AG08395 (cell line): ENCODE measurements at places on chromosomes 6 and 20.
A peak's percentile ranks its signal among the peaks of the same experiment; 100 is the strongest.

DNA sequence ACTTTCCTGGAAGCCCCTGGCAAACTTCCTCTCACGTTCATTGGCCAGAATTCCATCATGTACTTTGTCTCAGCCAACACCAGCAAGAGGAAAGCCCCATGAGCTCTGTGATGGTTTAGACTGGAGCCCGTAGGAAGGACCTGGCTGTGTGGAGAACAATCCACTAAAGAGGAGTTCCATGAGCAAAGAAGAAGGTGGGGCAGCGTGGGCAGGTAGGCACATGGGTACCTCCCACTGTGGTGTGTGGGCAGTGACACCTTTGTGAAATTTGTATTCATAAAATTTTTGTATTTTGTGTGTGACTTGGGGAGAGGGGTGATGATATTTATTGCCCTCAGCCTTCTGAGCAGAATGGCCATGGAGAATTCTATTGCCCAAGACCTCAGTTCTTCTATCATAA is 89.5 kb upstream of the SCP2D1 start:
- DNase-seq = no peak

DNA sequence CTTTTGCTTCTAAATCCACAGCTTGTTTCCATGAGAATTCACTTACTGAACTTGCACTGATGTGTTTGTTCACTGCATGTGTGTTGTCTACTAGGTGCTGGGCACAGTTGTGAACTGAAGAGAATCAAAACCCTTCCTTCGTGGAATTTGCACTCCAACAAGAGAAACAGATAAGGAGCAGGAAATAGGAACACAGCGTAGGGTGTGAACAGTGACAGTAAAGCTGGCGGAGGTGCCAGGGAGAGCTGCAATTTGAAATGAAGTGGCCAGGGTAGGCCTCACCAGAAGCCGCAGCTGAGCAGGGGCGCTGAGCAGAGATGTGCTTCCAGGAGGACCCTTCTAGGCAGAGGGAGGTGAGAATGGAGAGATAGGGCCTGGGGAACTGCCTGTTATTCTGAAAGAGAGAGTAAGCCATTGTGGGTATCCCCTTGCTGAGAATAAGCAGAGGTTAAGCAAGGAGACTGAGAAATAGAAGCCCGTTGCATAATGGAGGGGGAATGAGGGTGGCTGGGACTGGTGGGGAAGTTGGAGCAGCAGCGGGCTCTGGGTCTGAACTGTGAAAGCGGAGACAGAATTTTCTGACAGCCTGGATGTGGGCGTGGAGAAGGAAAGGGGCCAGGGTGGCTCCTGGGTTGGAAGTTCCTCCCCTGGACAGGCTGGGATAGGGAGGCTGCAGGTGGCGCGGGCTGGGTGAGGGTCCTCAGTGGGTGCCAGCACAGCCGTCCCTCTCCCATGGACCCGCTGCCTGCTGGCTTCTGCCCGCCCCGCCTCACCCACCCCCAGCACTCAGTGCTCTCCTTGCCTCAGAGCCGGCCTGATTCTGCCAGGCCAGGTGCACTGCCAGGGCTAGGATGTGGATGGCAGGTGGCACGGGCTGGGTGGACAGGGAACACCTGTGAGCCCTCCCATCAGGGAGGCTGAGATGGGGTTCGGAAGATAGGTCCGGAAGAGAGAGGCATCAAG is 114.7 kb upstream of the AFDN start:
- DNase-seq = no peak

DNA sequence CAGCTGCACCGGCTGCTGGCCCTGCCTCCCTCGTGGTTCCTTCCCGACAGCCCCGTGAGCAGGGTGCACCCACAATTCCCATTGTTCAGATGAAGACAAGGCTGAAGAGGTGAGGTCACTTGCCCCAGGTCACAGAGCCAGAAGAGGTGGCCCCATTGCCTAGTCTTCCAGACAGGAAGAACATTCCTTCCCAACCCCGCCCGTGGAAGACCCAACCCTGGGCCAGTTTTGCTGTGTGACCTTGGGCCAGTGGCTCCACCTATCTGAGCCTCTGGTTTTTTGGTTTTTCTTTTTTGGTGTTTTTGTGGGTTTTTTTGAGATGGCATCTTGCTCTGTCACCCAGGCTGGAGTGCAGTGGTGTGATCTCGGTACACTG is 61.7 kb downstream of the RIPOR3 start:
- DNase-seq = no peak

DNA sequence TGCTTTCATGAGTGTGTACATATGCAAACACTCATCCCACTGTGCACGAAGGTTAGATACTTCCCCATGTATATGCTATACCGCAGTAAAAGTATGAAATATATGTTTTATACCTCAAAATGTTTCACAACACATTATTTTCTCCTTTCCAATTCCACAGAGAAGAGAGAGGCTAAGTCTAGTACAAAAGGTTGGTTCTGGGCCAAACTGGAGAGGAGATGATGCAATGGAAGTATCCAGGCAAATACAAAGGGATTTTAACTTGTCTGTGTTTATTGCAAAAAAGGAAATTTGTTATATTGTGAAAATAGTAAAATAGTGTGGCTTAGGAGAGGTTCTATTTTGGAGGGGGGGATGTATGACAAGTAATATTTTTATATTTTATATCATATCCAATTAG is 112.6 kb downstream of the PLCB1 start:
- peak; percentile 30 for DNase-seq

DNA sequence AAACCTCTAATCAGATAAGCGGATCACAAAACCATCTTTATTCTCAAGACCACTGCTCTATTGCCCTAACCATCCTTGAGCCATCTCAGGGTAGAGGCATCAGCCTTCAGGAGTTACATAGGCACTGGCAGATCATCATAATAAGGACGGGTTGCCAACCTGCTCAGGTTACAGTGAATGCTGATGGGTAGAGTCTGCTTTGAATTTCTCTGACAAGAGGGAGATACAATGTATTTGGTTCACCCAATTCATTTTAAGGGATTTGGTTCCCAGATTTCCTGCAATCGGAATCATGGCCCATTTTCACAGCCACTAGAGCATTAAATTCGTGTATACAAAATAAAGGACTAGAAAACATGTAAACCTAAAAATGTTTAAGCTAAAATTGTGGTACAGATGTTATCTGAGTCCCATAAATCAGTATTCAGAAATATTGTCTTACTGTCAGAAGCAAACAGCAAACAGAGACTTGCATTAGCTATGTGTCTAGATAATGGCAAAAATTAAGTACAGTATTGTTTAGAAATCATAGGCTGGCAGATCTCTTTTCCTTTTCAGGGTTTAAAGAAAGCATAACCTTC is 41.9 kb upstream of the TMEM170B start:
- DNase-seq = no peak

- DNase-seq = no peak
These were observed 88.7 kb downstream of the SNAP25 start for GRCh38 chr20:10307359-10307735.

GRCh38 chr6:157713451-157714152 is 109.4 kb upstream of the SNX9 start:
- DNase-seq = no peak

- peak; percentile 79 for DNase-seq
These were observed 51.1 kb downstream of the GTF2H5 start for GRCh38 chr6:158219228-158219627.

- no peak for DNase-seq
These were observed 28.7 kb downstream of the OLIG3 start for GRCh38 chr6:137465378-137466009.

DNA sequence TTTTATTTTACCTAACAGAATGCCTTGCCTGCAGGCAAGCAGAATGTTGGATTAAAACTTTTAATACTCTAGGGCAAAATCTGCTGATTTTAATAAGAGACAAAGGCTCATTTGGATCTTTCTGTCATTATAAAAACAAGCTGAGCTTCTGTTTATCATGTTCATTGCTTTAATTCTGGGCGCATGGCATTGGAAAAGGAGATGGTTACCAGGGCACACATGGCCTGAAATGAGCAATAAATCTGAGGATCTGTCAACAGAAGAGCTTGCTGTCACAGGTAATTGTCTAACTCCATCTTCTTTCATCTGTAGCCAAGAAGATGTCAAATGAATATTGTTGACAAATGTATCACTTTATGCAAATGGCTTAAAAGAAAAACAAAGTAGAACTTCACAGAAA is 439.6 kb downstream of the DOK5 start:
- DNase-seq = no peak

DNA sequence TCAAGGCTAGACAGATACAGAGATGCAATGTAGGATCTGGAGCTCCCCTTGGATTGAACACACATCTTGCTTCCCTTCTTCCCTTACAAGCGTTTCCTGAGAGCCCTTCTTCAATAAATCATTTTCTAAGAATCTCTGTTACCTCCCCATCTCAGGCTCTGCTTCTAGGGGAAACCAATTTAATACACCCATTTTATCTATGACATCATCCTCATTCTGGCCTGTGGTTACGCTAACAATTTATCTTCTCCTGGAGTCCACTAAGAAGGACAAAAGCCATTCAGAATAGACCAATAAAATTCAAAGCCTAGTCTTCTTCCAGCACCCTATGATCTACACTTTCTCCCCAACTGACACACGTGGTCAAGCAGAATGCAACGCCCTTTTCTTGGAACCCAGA is 390.1 kb downstream of the PLCB1 start:
- DNase-seq = no peak

DNA sequence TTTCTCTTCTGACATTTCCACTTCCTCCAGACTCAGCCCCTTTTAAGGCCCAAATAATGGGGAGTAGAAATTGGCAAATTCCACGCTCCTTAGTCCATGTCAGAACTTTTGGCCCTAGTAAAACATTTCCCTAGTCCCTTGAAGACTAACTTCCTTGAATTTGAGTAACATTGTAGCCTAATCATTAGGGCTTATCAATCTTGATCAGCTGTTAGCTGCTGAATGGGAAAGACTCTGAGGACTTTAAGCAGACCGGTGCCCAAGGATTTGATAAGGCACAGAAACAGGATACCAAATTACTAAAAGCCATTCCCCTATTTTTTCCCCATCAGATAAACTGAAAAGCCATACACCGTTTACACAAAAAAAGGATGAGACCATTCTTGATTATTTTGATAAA is 37.0 kb upstream of the ECI2 start:
- DNase-seq = no peak

GRCh38 chr6:117194271-117194670 is 71.1 kb upstream of the VGLL2 start:
- DNase-seq = no peak

- peak; percentile 43 for DNase-seq
These were observed 102.6 kb upstream of the TNFAIP3 start for GRCh38 chr6:137764464-137764863.

GRCh38 chr6:38593409-38593808 is 46.3 kb downstream of the BTBD9 start:
- no peak for DNase-seq

DNA sequence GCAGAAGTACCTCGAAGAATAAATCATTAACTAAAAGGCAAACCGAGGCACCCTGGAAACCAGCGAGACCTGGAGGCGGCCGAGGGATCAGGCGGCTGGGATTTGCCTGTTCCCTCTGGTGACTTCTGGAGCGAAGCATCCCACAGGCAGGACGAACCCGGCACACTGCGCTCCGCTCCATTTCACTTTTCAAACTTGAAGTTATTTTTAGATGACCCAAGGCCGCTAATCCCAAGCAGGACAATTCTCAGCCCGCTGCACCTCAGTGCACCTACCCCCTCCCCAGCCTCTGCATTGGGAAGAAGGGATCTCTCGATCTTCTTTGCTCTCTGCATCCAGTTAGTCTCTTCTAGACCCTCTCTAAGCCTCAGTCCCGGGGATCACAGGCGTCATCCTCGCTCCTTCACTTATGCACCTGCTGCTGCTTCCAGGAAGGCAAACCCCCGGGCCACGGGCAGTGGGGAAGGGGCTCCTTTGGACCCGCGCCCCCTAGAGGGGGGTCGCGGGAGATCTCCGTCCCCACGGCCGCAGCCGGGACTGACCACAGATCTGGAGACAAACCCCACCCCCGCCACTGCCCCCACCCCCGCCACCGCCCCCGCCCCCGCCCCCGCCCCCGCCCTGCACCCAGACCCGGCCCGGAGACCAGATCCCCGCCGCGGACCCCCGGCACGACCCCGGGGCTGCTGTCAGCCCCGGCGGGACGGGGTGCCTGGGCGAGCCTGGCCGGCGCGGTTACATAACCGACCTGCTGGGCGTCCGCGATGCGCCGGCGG is 636 bp downstream of the RCAN2 start:
- peak; percentile 30 for DNase-seq

DNA sequence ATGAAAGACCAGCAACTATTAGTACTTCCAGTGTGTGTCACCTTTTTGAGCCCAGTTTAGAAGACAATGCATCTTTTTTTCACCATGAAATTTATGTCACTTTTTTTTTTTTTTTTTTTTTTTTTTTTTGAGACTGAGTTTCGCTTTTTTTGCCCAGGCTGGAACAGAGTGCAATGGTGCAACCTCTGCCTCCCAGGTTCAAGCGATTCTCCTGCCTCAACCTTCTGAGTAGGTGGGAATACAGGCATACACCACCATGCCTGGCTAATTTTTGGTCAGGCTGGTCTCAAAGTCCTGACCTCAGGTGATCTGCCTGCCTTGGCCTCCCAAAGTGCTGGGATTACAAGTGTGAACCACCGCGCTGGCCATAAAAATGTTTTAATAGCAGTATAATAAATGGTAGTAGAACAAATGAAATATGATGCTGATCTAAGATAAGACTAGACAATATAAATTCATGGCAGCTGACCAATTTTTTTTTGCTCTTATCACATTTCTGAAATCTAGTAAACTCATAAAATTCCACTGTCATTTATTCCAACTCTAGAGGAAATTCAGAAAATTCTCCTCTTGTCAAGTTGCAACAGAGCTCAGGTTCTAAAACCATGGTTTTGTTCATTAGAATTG is 21.3 kb downstream of the NHSL1 start:
- DNase-seq = no peak

GRCh38 chr20:9740486-9740885 is 98.4 kb downstream of the PAK5 start:
- no peak for DNase-seq

DNA sequence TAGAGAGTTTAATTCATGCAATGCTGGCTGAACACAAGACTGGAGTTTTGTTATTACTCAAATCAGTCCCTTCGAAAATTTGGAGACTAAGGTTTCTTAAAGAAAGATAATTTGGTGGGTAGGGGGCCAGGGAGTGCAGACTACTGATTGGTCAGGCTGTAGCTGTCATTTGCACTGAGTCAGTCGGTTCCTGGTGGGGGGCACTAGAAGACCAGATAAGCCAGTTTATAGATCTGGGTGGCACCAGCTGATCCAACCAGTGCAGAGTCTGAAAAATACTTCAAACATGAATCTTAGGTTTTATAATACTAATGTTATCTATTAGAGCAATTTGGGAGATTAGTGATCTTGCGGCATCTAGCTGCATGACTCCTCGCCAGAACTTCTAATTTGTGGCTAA is 530.7 kb downstream of the NKAIN2 start:
- DNase-seq = no peak

GRCh38 chr6:66623050-66623449 is 916.0 kb upstream of the EYS start:
- DNase-seq = no peak

GRCh38 chr20:38132910-38133501 is 32.1 kb downstream of the TGM2 start:
- no peak for DNase-seq

DNA sequence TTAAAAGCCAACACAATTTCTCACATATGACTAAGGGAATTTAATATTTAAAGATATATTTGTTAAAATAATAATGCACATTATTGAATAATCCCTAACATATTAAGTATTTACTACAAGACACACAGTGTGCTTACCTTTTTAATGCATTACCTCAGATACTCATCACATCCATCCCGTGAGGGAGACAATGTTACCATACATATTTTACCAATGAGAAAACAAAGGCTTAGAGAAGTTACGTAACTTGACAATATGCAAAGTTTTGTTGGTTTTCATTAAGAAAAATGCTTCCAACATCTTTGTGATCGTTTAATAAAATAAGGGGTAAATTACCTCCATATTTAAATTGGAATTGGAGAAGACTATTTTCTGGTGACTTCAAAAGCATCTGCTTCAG is 4.3 kb downstream of the IFNGR1 start:
- no peak for DNase-seq
